Natural killer cell (primary cell): ENCODE measurements at places on chromosomes 6 and 20.

DNA sequence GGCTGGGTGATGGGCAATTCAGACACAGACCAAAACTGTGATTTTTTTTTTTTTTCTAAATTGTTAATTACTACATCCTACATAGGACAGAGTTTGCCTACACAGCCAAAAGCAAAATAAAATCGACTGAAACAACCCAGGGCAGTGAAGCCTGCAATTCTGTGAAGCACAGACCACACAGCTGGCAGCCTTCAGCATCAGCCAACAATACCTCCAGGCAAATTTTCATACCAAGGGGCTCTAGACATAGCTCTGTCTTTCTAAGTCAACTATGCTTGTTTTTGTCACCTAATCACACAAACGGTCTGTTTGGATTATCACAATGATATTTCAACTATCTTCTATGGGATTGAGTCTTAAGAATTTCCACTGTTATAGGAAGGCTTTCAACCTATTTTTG is 17.6 kb downstream of the RMND1 start:
- no peak overlapping the region for H3K4me3 ChIP-seq
- H3K36me3 ChIP-seq = peaks cover 27% of the 10 kb centered on the region
- H3K27ac ChIP-seq = no peak overlapping the region
- no peak for DNase-seq

DNA sequence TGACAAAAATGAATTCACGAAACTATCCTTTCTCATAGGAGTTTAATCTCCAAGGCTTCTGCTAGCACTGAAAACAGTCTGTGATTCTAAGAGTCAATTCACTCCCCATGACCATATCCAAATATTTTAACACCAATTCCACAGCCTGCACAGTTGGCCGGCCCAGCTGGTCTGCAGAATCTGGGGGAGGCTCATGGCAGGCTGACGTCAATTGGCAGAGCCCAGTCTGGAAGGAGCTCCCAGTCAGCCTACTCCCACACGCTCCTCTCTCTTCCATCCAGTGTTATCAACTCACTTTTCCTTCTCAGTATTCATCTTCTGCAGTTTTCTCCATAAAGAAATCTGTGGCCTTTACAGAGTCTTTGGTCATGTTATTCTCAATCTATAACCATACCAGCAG is 111.0 kb downstream of the TBXT start:
- H3K36me3 ChIP-seq = no peaks in the 10 kb centered on the region
- H3K4me1 ChIP-seq = no peaks in the 10 kb centered on the region
- no peak overlapping the region for H3K4me3 ChIP-seq
- no peak overlapping the region for H3K27ac ChIP-seq

DNA sequence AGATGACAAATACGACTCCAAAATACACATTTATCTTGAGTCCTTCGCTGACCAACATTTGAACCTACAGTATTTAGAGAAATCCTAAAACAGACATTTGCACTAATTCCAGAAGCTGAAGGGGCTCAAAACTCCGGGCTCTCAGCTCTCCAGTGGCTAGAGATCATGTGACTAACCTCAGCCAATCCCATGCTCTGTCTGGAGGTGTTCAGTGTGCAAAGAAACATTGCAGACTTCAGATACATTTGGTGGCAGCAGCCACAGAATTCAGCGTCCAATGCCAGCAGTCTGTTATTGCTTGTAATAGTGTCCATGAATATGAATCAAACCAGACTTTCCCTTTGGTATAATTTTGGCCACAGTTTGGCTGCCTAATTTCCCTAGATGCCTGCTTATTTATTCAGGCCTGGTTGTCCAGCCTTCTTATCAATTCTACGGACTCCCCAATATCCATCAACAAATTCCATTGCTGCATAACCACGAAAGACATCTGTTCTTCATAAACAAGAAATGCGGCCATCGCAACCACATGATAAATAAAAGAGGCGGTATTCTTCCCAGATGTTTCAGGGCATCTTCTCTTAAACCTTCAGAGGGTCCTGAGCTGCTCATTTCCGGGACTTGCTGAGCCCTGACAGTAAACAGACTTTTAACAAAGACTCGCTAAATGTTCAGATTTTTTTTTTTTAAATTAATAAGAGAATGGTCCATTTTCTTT is 14.5 kb upstream of the CYP24A1 start:
- no peaks in the 10 kb centered on the region for H3K4me1 ChIP-seq
- no peaks in the 10 kb centered on the region for H3K36me3 ChIP-seq
- no peak for DNase-seq
- peaks cover 2% of the 10 kb centered on the region for H3K27me3 ChIP-seq

- peaks cover 52% of the 10 kb centered on the region for H3K4me1 ChIP-seq
- no peaks in the 10 kb centered on the region for H3K27me3 ChIP-seq
- no peak overlapping the region for H3K27ac ChIP-seq
- DNase-seq = no peak
- H3K4me3 ChIP-seq = no peak overlapping the region
These were observed 39.1 kb downstream of the SUN5 start for GRCh38 chr20:32965115-32965514.

- H3K4me1 ChIP-seq = no peaks in the 10 kb centered on the region
- no peaks in the 10 kb centered on the region for H3K36me3 ChIP-seq
- H3K27me3 ChIP-seq = no peaks in the 10 kb centered on the region
- DNase-seq = no peak
These were observed 401.1 kb upstream of the ARID1B start for GRCh38 chr6:156376091-156376490.
